ENCODE measurements at places on chromosomes 1 and 21.

GRCh38 chr1:53860967-53861411 lies 22.9 kb upstream of the NDC1 start:
- DNase-seq: no peak

DNA sequence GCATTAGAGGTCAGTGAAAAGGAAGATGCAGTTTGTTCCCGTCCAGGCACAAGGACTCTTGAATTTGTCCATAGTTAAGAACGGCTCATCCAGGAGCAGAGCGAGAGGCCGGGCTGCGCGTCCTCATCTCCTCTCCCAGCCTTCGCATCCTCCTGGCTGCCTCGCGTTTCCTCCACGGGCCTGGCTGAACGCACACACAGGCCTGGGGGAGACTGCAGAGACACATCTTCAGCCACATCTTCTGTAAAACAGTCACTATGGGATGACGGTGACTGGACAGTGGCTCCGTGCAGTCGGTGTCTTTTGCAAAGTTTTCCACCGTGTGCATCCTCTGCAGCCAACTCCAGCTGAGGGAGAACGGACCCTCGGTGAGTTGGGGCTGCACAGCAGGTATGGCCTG lies 89.7 kb downstream of the PSMG1 start:
- no peak for DNase-seq

DNA sequence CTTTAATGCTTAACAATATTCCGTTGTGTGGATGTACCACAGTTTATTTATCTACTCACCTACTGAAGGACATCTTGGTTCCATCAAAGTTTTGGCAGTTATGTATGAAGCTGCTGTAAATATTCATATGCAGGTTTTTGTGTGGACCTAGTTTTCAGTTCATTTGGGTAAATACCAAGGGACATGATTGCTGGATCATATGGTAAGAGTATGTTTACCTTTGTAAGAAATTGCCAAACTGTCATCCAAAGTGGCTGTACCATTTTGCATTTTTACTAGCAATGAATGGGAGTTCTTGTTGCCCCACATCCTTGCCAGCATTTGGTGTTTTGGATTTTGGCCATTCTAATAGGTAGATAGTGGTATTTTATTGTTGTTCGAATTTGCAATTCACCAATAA lies 10.0 kb downstream of the ZSCAN20 start:
- no peak for DNase-seq

DNA sequence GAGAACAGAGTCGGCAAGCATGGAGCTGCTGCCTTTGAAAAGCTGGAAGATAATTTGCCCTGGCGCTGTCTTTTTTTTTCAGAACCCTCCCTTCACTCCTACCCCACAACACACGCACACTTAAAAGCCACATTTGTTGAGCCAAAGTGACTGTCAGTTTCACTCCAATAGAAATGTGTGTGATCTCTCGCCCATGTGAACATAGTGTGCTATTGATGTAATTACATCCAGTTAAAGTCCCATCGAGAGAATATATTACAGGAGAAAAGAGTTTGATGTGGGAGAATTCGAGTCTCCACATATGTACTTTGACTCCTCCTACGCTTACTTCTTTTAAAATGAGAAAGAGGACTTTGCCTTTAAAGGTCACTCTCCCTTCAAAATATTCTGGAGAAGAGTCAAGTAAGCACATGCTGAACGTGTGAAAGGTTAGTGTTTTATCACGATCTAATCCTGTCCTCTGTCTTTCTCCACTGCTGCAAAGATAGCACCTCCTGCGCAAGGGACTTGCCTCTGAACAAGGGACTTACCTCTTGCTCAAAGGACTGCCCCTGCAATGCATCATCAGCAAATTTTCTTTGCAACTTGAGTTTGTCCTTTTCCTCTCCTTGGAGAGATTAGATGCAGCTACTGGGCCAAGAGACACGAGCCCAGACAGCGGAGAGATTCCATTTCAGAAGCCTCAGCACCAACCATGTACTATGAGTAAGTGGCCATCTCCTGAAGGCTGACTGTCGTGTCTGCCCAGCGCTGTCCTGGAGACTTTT lies 613.9 kb downstream of the PTPRU start:
- DNase-seq: no peak

- DNase-seq: no peak
Measured at GRCh38 chr1:80445033-80445432, 1355.7 kb upstream of the ADGRL2 start.

- DNase-seq: no peak
Measured at GRCh38 chr1:162632217-162632666, at the start of gene DDR2. Gene DDR2, plus strand, starts transcription at chr1:162632464. Its CDS starts 86,600 bp downstream, at chr1:162719064.

- DNase-seq: no peak
Measured at GRCh38 chr1:199463521-199464127, 563.9 kb upstream of the NR5A2 start.

DNA sequence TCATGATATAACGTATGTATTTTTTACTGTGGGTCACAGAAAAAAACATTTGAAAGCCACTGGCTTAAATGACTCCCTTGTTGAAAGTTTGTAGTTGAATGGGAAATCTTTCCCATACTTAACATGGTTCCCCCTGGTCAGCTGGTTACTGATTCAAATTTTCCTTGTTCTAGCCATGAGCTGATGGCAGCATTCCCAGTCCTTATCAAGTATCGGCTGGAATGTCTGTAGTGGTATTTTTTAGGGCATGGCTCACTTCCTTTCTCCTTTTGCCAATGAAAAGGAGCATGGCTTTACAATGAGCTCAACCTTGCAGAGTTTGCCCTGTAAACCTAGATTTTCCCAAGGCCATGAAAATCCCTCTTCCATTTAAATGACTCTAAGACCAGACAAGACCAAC lies 55.7 kb downstream of the GIPC2 start:
- DNase-seq: no peak

Measured in posterior cingulate gyrus (tissue), 11 donors.